Astrocyte (in vitro differentiated cells and primary cell): ENCODE measurements at places on chromosomes 1 and 21. TPM values are rescaled to one million over a fixed set of nuclear protein-coding genes. Genes with fewer than 3 reads are reported as not detected.

NBPF3 gene
- total RNA-seq, result 6.0 and 6.3 TPM in 2 replicates

DISP1 gene
- 4.1 and 4.8 TPM in 2 replicates for total RNA-seq

ITLN2 gene
- total RNA-seq, result not detected in 2 replicates

DNA sequence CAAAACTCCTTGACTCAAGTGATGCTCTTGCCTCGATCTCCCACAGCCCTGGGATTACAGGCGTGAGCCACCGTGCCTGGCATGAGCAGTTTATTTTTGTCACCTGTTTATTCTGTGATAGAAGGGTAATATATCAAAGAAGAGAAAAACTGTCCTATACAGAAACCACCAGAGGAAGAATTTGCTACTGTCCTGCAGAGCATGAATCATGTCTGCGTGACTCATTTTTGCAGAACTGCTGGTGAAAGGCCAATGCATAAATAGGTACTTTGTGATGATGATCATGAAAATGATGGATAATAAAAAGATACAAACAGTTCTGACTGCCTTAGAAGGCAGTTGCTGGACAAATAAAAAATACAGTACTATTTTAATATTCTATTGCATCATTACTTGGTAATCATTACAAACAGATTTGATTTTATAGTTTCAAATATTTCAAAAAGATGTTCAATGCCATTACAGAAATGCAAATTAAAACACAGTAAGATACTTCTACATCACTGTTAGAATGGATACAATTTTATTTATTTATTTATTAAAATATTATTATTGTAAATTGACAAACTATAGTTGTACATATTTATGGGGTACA, 26.5 kb downstream of the RIPPLY3 start:
- DNase-seq, result peak; percentile 67

DNA sequence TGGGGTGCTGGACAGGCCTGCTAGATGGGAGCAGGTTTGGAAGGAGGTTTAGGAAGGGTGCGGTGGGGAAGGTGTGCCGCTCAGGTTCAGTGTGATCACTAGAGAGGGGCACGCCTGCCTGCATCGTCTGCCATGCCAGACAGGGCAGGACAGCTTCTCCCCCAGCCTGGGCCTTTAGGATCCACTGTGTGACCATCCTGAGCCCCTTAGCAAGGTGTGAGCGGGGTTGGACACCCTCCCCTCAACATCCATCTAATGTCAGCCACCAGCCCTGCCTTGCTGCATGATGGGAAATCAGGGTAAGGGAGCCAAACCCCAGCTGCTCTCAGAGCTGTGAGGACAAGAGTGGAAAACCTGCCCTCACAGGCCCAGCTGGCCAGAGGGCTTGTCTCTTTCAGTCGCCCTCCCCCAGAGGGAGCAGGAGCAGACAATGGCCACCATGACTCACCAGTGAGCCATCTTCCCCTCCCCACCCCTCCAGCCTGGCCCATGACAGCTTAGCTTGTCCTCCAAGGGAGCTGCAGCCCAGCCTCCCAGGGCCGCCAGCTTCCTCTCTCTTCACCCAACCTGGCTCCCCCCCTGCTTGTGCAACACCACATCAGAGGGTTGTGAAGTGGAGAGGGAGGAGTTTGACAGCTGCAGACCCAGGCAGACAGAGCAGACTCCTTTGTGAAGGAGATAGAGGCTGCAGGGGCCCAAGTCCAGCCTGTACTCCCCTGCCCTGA, 37.0 kb downstream of the NUAK2 start:
- DNase-seq, result peak; percentile 98

DNA sequence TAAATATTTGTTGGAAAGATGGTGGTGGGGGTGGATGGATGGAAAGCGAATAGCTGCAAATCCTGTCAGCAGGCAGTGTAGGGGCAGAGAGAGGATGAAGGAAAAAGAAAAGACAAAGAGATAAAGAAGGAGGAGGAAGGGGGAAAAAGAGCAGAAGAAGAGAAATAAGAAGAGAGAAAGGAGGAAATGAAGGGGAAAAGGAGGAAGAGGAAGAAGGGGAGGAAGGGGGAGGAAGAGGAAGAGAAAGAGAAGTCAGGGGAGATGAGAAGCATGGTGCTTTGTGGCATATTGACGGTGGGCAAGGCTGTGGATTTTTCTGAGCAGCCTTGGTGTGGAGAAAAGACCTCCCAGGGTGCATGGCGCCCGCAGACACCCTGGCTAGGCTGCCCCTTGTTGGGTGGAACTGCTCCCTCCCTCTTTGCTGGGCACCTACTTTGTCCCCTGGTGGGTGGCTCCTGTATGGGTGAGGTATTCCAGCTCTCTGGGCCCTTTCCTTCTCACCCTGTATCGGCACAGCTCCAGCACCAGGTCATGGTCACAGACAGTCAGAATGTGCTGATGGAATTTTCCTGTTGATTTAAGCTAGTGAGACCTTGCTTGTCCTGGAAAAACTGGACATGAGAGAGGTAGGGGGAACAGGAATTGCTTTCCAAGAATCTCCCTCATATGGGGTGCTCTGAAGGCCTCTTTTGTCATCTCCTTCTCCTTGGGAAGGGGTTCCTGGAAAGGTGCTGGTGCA, 45.7 kb upstream of the TLR5 start:
- DNase-seq, result no peak

DNA sequence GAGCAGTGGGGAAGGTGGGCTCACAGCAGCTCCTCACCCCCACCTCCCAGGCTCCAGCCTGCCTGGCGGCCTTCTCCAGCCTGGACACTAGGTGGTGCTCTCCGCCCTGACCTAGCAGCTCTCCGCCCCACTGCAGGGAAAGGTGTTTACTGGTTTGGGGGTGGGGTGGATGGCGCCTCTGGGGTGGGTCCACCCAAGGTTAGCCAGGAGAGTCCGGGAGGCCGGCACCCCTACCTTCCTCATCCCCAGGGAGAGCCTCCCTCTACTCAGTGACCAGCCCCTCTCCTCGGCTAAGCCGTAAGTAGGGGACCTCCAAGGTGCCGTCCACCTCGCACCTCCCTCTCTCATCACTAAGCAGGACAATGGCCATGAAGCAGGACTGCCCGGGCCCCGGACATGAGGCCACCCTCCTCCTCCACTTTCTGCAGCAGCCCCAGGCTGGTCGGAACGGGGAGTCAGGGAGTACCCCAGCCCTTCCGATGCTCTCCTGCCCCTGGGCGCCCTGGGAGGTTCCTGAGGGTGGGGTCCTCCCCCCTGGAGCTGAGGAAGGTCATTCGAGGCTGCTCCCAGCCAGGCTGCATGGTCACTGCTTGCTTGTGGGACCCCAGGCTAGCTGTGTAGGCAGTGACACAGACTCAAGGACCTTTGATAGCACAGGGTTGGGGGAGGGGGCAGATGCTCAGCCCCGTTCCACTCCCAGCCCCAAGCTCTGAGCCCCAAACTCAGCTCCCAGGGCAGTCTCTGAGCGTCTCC, 101.4 kb upstream of the VAMP3 start:
- DNase-seq, result no peak

GRCh38 chr1:204288021-204288588, 71.6 kb downstream of the PLEKHA6 start:
- no peak for DNase-seq

DNA sequence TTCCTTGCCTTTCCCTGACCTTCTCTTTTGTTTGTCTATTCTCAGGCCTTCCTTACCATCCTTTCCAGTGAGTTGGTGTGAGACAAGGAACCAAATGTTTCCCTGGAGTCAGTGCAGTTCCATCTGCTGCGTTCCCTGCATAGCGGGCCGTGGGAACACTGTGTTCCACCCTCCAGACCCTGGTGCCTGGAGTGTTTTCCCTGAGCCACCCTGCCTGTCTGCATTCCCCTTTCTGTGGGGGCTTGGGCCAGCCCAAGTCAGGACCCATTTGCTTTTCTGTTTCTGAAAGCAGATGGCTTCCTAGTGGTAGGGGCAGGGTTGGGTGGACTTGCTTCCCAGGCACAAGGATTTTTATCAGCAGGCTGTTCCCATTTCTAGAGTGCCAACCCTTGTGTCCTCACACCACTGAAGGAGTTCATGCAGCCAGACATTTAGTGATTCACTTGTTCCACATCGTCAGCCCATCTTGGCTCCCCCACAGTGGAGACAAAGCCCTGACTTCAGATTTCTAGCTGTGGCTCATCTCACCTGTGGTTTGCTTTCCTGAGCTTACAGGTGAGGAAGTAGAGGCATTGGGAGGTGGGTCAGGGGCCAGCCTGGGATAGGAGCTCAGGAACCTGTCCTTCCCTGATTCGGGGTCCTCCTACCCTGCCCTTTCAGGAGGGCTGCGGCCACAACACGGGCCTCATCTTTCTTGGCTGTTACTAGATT, 14.1 kb upstream of the MYOG start:
- DNase-seq, result no peak

DNA sequence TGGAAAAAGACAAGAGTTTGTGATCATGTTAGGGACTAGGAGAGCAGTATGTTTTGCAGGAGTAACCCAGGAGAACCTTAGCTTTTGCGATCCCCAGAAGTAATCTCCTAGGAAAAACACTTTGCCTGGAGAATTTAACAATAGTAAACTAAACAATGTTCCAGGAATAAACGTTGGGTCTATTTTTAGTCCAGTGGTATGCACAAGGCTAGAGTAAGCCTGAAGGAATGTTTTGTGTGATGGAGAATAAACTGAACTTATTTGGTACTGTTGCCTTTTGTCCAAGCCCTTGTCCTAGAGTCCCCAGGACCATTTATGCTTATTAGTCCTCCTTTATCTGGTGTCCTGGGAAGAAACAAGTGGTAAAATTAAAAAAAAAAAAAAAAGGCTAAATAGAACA, 28.7 kb upstream of the RGS5 start:
- DNase-seq, result peak; percentile 72
